ENCODE measurements at places on chromosomes 13 and 19. TPM values are rescaled to one million over a fixed set of nuclear protein-coding genes. Genes with fewer than 3 reads are reported as not detected.

- H3K4me3 ChIP-seq: no peak overlapping the region
- no peaks in the 10 kb centered on the region for H3K36me3 ChIP-seq
- peak; percentile 51 for DNase-seq
- no peaks in the 10 kb centered on the region for H3K27me3 ChIP-seq
- H3K4me1 ChIP-seq: no peaks in the 10 kb centered on the region
Observed at GRCh38 chr19:56740501-56740900, 68.9 kb upstream of the ZNF835 start.

DNA sequence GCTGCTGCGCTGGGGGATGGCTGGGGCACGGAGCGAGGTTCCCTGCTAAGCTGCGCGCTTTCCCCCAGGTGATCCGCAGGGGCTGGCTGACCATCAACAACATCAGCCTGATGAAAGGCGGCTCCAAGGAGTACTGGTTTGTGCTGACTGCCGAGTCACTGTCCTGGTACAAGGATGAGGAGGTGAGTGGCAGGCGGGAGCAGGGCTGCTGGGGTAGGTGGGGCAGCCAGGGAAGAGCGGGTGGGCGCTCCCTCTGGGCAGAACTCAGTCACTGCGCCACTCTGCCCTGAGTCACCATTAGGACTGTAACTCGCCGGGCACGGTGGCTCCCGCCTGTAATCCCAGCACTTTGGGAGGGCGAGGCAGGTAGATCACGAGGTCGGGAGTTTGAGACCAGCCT, 23.8 kb downstream of the TMED1 start:
- peaks cover 41% of the 10 kb centered on the region for H3K36me3 ChIP-seq
- H3K27ac ChIP-seq: peak overlapping the region; percentile 18
- H3K4me3 ChIP-seq: no peak overlapping the region
- H3K4me1 ChIP-seq: peaks cover 42% of the 10 kb centered on the region

DNA sequence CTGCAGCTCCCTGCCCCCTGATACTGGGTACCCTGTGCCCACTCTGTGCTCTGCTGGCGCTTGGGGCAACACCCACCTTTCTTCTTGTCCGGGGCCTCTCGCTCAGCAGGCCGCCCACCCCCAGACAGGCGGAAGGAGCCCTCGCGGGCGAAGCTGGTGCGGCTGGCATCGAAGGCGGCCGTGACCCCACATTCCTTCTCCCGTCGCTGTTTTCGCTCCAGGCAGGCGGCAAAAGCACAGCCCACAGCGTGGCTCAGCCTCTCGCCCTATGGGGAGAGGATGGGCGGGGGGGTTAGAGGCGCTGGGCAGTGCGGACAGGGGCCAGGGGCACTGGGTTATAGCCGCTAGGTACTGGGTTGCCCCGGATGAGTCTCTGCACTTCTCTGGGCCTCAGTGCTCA, 13.3 kb downstream of the NUMBL start:
- H3K27ac ChIP-seq: no peak overlapping the region
- no peaks in the 10 kb centered on the region for H3K4me1 ChIP-seq
- H3K4me3 ChIP-seq: no peak overlapping the region

DNA sequence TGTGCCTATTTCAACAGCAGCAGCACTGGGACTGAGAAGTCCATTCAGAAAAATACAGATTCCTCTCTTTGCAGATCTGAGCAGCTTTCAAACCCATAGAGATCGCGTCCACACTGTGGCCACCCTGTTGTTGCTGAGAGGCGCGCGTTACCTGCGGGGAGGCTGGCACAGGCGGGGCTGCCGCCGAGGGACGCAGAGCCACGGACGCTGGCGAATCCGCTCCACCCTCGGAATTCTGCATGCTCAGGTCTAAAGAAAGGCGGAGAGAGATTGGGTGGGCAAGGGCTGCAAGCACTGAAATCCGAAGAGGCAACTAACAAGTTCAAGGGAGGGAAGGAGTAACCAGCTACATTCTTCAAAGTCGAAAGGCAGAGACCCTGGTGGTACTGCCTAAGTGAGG, 63.0 kb downstream of the RFX2 start:
- H3K36me3 ChIP-seq: no peaks in the 10 kb centered on the region
- no peak overlapping the region for H3K4me3 ChIP-seq
- peak; percentile 82 for DNase-seq
- no peak overlapping the region for H3K27ac ChIP-seq
- H3K4me1 ChIP-seq: peaks cover 9% of the 10 kb centered on the region

DNA sequence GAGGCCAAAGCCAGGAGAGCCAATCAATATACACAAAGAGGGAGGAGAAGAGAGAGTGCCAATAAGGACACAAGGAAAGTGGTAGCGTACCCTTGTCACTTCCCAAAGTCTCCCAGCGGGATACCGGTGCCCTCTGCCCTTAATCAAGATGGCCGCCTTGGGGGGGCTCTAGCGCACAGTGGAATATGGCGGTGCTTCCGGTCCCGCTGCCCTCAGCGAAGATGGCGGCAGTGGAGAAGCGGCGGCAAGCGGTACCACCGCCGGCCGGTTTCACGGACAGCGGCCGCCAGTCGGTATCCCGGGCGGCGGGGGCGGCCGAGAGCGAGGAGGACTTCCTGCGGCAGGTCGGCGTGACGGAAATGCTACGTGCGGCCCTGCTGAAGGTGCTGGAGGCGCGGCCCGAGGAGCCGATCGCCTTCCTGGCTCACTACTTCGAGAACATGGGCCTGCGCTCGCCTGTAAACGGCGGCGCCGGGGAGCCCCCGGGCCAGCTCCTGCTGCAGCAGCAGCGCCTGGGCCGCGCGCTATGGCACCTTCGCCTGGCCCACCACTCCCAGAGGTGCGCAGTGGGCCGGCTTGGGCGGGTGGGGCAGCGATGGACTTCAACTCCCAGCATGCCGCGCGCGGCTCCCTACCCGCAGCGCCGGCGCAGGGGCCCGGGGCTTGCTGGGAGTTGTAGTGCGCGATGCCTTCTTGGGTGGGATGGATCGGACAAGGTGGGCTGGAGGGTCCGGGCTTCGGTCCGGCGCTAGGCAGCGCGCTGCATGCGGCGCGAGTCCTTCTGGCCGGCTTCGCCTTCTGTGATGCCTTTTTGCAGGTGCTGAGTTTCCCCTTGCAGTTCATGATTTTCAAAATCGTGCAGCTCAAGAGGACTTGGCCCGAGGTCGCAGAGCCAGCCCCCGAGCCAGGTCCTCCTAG, at the start of gene TPGS1:
TPGS1 (plus strand) TSS at position 212 of the 918 bp plus-strand sequence; CDS start at position 222, 10 bp downstream.
- H3K27me3 ChIP-seq: no peaks in the 10 kb centered on the region
- H3K36me3 ChIP-seq: peaks cover 4% of the 10 kb centered on the region
- peaks cover 29% of the 10 kb centered on the region for H3K4me1 ChIP-seq
- H3K4me3 ChIP-seq: peak within 1 kb of the TSS; percentile 84

DNA sequence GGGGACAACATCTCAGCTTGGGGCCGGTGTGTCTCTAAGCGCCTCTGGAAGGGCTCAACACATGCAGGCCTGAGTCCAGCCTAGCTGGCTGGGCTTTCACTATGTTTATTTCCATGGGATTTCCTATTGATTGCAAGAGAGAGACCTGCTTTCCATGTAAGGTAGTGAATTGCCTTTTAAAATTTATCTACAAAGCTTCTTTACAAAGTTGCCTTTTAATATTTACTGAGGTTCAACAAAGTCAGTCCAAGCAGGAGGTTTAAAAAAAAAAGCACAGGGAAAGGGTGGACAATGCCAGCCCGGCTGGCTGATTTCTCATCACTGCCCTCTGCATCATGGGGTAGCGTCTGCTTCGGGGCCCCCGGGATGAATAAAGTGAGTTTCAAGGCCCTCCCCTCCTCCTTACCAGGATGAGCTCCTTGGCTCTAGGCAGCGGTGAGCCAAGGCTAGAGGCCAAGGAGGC, 15.8 kb downstream of the TLE2 start:
- H3K36me3 ChIP-seq: peaks cover 4% of the 10 kb centered on the region
- no peak for DNase-seq
- no peak overlapping the region for H3K4me3 ChIP-seq
- H3K4me1 ChIP-seq: peaks cover 6% of the 10 kb centered on the region
- H3K27ac ChIP-seq: no peak overlapping the region

GRCh38 chr19:18995804-18996241, 37.5 kb downstream of the SUGP2 start:
- peaks cover 27% of the 10 kb centered on the region for H3K36me3 ChIP-seq
- peaks cover 23% of the 10 kb centered on the region for H3K4me1 ChIP-seq
- no peak overlapping the region for H3K4me3 ChIP-seq
- DNase-seq: peak; percentile 88

Gene PTGIR
- 0.31 TPM for total RNA-seq

Gene ZNF837
- 2.5 TPM for total RNA-seq

Gene ZNF534
- not detected for total RNA-seq

Gene DIAPH3
- total RNA-seq: 9.2 TPM
